ENCODE measurements at places on chromosomes 7 and 10.

DNA sequence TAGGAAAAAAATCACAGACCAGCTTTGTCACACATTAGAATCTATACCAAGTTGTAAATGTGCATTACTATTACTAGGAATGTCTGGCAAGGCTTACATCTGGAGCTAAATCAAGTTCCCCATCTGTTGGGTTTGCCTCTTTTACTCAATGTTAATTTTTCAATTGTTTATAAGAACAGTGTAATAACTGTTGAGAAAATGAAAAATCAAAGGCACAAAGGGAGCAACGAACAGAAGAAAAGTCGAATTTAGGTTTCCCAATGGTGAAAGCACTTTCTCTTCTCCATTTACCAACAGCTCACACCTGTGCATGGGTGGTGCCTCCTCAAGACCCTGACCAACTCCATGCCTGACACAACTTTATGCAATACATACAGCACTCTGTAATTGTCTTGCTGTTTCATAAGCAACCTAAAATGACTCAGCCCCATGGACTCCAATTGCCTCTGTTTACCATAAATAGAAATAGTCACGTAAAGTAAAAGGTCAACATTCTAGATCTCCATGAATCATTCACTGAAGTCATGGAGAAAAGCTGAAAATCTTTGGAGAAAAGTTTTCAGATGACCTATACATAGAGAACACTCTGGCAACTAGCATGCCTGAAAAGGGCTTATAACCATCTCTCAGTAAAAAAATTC, 95.5 kb upstream of the KCNIP2 start:
- DNase-seq, result no peak

- no peak for DNase-seq
These were observed 331.5 kb downstream of the DNAJB6 start for GRCh38 chr7:157668221-157668883.

DNA sequence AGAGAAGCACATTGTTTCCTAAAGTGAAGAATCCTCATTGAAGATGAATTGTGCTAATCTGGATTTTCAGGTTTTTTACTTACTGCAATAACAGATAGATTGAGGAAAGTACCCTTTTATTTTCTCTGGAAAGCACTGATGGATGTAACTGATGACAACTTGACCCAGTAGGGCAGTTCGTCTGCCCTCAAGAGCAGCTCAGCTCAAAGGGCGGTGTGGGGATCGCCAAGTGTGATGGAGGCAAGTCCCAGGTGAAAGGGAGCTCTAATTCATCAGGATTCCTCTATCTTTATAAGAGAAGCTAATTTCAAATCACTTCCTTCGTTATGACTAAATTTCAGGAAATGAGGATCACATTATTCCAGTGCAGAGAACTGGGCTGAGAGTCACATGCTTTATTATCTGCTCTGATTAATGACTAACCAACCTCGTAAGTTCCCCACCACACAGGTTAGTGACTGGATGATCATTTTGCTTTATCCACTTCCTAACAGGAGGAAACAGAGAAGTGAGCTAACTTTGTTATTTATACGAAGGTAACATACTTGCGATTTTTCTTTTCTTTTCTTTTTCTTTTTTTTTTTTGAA, 98.8 kb downstream of the PFKFB3 start:
- no peak for DNase-seq

GRCh38 chr7:96415293-96415940, 93.5 kb upstream of the SLC25A13 start:
- no peak for DNase-seq
